Kidney epithelial cell (primary cell): ENCODE measurements at places on chromosomes 3 and 15. TPM values are rescaled to one million over a fixed set of nuclear protein-coding genes. Genes with fewer than 3 reads are reported as not detected.

Gene SLC28A2
- not detected in 2 replicates for total RNA-seq

Gene DOCK3
- total RNA-seq = 1.4 and 1.7 TPM in 2 replicates

DNA sequence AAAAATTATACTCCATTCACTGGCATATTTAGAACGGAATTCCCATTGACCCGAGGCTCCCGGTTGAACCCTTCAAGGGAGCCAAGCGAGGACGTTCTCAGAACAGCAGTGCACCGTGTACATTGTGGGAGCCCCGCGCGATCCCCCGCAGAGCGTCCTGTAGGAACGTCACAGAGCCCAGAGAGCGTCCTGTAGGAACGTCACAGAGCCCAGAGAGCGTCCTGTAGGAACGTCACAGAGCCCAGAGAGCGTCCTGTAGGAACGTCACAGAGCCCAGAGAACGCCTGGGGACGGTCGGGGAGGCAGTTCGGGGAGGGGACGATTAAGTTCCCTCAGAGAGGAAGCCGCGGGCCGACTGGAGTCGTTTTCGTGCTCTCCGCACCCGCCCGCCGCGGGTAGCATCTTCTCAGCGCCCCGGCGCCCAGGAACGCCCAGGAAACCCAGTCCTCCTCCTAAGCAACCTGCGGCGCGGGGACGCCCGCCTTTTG, 506 bp upstream of the ATP1B3 start:
- no peak for DNase-seq

Gene MRPS25
- 22.0 and 38.4 TPM in 2 replicates for total RNA-seq

Gene POLQ
- total RNA-seq = 1.3 and 2.0 TPM in 2 replicates

DNA sequence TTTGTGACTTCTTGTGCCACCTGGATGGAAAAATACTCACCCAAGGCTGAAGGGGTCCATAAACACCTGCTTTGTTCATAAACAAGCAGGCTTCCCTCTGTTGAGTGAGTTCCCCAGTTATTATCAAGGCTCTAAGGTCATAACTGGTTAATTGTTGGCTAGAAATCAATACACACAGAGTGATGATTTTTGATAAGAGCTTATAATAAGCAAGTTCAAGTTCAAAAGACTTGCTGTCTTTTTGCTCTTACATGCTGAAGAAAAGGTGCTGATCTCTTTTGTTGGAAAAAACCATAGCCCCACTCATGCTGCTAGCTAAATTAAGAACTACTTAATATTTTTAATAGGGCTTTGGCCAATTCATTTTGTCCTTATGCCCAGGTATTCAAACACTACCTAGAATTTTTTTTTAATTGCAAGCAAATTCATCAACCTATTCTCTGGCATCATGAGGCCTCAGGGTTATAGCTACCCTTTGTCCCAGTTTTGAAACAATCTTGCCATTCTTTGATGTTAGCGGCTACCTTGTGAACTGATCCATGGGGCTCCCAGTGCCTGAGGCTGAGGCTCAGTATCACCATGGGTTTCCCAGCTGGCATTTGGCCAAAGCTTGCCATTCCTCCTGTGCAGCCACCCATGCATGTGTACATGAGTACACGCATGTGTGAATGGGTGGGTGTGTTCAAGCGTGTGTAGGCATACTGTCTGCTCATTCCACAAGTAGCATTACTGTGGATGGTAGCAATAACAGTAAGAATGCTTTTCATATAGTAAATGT, 127.6 kb upstream of the LPP start:
- DNase-seq = peak; percentile 93

DNA sequence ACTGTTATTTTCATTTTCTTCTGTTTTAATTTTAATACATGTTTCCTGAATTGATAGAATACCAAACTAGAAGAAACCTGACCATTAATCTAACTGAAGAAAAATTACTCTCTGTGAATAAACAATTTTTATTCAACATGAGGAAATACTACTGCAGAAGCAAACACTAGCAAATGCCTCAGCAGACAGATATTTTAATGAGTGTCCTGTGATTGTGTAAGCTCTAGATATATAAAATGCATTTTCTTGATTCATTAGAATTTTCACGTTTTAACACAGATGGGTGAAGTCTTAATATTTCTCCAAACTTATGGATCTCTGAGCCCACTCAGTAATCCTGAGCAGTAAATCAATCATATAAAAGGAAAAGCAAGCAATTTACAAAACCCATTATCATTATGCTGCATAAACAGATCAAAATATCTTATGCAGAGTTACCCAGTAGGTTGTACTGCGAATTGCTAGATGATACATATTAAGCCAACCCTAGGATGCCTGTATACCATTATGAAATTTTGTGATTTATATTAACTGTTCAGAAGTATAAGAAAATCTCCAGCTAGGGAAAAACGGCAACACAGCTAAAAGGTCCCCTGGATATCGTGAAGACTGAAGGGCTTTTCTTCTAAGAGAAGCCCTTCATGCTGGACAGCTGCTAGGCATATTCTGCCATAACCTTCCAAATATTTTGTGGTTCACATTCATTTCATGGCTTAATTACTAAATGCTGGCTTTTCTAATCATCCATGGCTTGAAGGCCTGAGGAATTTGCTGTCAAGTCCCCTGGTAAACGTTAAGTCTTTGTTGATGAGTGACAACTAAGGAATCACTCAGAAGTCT, 157.7 kb upstream of the TGFBR2 start:
- DNase-seq = no peak

Gene CMTM8
- total RNA-seq = 2.8 and 7.5 TPM in 2 replicates

GRCh38 chr3:188663839-188664238, 507.9 kb upstream of the TPRG1 start:
- no peak for DNase-seq

GRCh38 chr3:117114517-117115265, 405.1 kb downstream of the TUSC7 start:
- DNase-seq = no peak

DNA sequence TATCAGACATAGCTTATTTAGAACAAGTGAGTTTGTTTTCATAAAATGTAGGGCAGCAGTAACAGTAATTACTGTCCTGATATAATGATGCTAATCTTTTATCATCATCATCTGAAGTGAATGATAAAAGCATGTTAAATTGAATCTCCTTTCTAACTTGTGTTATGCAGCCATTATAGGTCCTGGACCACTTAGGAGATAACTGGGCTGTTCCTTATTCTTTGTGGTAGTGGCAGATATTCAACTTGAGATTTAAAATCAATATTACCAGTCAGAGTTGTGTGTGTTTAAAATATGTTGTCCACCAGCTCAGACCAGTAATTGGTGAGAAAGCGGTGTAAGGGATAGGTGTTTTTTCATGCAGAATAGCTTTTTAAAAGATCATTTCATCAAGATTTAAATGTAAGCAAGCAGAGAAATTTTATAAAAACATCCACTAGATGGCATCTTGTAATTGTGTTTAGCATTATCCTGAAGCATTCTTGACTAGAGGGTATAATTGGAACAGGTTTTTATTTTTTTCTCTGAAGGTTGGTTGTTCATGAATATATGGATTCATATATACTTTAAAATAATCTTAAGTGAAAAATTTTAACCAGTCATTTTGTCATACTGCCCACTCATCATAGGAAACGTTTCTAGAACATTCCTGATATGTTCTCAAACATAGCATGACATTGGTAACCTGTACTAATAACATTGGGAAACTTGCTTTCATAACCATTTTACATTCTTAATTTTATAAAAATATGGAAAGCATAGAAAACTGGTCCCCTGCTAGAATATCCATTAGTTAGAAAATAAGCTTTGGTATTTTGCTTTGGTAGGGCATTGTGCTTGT, 153.9 kb downstream of the BBX start:
- no peak for DNase-seq

DNA sequence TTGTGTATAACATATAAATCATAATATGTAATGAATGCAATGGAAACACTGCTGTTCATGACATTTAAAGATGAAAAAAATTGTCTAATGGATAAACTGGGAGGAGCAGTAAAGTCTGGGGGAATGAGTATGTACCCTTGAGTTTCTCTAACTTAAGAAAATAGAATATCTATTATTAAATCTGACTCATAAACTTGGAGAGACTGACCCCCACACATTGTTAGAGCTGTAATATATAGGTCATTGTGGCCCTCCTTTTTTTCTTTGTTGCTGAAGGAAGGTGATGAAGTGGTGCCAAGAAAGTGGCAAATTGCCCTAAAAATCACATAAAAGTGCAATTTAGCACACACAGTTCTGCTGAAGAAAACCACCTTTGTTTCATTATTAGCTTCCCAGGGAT, 389.8 kb upstream of the RARB start:
- DNase-seq = no peak

DNA sequence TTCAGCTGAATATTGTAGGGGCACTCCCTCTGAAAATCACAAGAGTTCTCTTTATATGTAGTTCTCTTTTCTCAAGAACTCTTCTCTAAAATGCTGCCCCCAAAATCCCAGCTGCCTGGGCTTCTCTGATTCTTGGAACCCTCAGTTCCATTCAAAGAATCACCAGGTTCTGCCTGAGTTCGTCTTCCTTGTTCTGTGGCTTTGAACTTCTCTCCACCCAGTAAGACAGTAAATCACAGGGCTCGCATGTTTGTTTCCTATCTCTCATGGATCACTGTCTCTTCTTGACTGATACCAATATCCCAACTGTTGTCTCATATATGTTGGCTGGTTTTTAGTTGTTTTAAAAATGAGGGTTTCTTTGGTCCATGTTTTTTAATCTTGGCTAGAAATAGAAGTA, 359.5 kb upstream of the CBLB start:
- DNase-seq = no peak

DNA sequence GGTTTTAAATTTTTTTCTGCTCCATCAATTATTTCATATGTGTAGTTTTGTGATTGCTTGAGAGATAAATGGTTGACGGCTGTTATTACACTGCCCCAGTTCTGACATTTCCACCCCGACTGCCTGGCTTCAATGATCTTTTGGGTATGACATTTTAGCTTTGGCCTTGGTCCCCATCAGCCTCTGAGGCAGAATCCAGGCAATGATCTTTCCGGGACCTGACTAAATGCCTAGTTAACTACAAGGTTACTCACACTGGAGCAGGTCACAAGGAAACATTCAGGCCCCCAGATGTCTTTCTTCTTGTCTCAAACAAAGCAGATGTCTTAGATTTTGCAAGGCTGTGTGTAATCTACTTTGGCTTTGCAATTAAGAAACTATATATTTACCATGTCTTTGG, 61.1 kb upstream of the TMCO5A start:
- DNase-seq = no peak

Gene RTP4
- total RNA-seq = 1.2 and 1.5 TPM in 2 replicates

DNA sequence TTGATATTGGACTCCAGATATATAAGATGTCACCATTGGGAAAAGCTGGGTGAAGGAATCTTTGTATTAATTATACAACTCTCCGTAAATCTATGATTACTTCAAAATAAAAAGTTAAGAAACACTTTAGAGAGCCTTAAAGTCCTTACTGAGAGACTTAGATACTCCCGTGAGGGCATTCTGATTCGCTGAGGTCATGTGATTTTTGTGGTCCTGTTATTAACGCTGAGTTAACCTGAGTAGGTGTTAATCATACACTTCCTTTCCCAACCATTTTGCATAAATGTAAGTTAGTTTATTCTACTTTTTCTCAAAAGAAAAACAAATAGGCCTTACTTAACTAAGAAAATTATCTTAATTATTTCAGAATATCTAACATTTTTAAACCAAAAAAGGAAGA, 67.1 kb upstream of the LMOD3 start:
- no peak for DNase-seq

Gene OXTR
- total RNA-seq = 2.0 and 2.1 TPM in 2 replicates

- DNase-seq = no peak
These were observed 119.7 kb upstream of the PHLDB2 start for GRCh38 chr3:111739311-111739911.

- DNase-seq = no peak
These were observed 265.2 kb upstream of the UBE2E1 start for GRCh38 chr3:23540600-23540999.

- no peak for DNase-seq
These were observed 445.0 kb upstream of the TGFBR2 start for GRCh38 chr3:30161375-30161774.

GRCh38 chr3:148990236-148990635, 1.1 kb upstream of the GYG1 start:
- DNase-seq = no peak

Gene SAXO2
- total RNA-seq = 0.79 and 0.96 TPM in 2 replicates

- no peak for DNase-seq
These were observed 2.8 kb downstream of the TMEM115 start for GRCh38 chr3:50356553-50356952.

Gene CPOX
- total RNA-seq = 26.5 and 28.2 TPM in 2 replicates

Gene TRAIP
- 4.2 and 5.4 TPM in 2 replicates for total RNA-seq

GRCh38 chr3:33439546-33440327, 468 bp downstream of the UBP1 start:
- DNase-seq = no peak

GRCh38 chr3:168476360-168476980, 380.7 kb upstream of the GOLIM4 start:
- no peak for DNase-seq

Gene CACNA2D2
- total RNA-seq = 0.21 and 0.55 TPM in 2 replicates

DNA sequence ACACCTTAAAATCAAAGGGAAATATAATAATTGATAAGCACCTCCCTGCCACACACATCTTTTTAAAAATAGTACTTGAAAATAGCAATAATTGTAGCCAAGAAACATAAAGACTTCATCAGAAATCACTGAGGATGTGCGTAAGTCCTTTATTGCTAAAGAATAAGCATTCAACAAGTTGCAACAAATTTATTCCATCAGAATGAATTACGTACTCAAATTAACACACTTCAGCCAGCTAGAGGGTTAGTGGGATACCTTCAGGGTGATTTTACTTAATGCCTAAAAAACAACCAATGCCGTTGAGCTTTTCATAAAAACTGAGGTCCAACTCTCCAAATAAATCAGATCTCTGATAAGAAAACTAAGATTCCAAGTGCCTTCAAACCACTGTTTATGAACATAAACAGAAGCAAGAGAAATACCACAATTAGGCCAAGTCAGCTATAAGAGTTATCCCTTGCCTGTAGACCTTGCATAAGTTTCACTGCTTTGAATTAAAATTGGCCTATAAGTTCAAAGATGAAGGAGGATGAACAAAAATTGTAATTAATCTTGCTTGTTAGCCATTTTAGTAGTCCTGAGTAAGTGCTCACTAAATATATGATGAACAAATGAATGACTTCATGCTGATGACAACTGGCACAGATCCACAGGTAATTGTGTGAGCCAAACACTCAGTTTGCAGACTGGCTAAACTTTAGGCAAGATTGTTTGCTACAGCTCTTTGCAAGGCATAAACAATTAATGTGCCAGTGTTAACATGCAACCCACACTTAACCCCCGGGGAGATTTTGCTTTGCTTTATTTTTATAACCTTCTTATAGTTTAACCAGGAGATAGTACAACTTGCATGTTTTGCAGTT, 375.1 kb upstream of the THBS1 start:
- DNase-seq = no peak

- DNase-seq = no peak
These were observed 10.8 kb downstream of the ESYT3 start for GRCh38 chr3:138445236-138445635.

DNA sequence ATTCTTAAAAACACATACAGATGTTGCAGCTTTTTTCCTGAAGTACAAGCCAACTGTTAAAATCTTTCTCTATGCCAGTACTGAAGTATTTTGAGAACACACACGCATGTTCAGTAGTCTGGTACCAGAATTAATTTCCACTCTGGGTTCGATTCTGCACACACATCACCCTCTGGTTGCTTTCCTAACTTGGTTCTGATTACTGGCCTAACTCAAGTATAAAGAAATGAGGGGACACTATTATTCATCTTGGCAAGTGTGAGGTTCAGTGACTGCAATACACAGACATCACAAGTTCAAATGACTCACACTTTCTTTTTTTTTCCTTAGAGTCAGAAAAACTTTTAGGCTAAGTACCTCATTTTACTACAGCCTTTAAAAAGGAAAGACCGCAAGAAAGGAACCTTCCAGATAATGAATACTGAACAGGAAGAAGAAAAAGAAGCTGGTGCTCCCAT, 37.4 kb upstream of the LDHAL6B start:
- DNase-seq = peak; percentile 80
